ENCODE measurements at places on chromosomes 2 and 18.

DNA sequence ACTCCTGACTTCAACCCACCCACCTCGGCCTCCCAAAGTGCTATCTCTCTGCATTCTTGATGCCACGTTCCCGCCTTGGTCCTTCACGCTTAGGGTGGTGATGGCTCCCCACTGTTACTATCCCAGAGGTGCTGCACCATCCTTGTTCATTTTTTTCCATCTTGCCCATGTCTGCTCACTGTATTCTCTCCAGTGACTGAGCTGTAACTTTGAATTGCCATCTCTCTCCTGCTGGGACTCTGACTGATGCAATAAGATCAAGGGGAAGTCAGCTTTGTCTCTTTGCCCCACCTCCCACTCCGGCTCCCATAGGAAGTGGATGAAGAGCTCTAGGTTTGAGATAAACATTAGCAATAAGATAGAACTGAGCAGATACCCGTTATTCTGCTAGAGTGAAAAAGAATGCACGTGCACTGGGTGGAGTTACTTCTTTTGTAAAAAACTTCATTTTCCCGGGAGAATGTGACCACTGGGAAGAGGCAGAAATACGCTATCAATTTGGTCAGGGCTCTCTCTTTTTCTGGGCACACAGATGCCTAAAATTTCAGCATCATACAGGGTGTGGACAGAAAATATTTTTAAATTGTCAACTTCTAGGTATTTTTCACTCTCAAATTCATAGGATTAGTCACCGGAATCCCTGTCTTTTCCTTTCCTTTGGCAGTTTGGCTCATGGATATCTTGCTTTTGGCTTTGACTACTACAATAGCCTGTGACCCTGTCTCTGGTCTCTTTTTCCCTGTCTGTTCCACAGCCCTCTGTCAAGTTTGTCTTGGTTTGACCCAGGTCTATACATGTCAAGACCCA is 105.4 kb downstream of the POLR1A start:
- DNase-seq = no peak

DNA sequence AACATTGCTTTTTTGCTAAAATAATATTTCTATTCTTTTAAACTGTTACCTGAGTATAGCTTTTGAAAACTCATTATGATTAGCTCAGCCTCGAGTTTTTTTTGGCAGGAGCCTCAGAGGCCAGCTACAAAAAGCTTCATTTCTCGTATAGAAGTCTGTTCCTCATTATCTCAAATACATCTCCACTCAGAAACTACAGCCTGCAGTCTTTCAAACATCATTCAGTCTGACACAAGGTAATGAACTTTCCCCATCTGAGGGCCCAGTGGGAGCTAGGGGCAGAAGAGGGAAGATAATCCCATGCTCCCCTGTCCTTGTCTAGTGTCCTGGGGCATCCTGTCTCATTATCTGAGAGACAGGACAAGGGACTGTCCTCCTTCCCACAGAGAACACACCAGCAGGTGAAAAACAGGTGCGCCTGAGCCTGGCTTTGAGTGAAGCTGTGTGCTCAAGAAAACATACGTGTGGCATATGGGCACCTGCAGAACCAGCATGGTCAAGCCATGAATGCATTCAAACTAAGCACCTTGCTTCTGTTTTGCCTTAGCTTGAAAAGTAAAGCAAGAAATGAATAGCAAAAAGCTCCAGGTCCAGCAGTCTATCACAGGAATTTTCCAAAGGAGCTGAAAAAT is 247.5 kb downstream of the MREG start:
- DNase-seq = no peak

DNA sequence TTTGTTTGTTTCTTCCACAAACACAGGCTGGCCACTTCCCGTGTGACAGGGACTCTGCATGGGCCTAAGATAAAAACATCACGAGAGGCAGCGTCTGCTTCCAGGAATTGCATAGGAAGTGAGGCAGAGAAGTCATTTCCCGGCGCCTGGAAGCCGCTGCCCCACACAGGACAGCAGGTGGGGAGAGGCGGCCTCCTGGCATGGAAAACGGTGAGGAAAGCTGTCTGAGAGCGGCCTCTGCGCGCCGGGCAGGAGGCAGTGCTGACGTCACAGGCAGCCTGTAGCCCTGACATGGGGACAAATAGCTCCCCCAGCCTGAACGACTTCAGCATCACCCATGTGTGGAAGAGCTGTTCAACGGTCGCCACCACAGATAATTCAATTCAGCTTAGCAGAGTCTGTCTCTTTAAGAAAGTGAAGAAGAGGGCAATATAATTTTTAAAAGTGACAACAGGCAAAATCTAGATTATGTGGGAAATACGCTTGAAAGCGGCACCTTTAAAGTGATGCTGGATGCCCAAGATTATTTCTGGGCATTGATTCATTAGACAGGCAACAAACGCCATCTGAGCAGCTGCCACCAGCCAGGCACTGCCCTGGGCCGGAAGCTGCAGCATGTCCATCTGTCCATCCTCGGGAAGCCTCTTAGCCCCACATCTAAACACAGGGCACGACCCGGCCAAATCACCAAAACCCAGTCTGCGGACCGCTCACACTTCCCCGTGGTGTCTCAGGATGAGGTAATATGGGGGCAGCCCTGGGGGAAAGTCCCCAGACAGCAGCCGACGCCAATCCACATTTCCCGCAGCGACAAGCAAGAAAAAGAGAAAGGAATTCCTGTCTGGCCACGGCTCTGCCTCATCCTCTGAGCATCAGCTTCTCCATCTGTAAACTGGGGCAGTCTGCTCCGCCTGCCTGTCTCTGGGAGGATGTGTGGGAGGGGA is 138.9 kb downstream of the PXDN start:
- no peak for DNase-seq

DNA sequence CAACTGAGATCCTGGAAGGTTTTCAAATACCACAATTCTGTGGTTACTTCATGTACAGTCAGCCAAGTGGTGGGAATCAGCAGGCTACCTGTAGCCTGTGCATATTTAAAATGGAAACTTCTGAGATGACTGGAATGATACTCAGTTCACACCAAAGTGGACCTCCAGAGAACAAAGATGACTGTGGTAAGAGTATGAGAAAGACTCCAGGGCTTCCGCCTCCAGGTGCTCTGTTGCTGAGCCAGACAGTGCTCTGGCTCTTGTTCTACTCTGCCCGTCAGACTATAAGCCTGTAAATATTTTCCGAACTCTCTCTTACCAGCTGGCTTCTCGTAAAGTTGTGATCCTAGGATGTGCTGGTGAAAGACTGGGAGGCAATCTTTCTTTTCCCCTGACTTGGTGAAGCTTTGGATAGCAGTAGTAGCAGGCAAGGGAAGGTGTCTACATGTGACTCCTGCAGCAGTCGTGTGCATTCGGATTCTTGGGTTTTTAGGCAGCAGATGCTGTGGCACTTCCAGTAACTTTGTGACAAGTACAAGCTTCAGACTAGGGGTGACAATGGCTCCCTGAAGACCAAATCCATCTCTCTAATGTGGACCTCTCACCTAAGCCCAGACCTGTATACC is 23.1 kb downstream of the ST3GAL5 start:
- no peak for DNase-seq

DNA sequence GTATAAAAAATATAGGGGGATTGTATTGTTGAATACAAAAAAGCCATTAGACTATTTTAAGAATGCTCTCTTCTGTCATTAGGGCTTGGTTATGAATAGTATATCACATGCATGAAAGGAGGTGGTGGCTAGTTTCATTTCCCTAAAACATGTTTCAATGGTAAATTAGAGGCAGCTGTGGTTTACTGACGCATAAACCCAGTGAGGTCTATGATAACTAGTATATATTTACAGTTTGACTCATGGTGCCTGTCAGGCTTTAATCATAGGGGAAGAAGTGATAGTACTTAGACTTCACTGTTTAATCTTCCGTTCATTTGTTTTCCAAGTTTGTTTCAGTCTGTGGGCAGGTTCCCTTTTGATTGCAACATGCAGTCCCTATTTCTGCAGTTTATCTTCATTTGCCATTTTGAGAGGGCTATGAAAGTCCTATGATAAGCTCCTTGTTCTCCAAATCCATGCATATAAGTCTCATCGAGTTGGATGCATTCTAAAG is 55.1 kb upstream of the MAP4K3 start:
- DNase-seq = peak; percentile 50

DNA sequence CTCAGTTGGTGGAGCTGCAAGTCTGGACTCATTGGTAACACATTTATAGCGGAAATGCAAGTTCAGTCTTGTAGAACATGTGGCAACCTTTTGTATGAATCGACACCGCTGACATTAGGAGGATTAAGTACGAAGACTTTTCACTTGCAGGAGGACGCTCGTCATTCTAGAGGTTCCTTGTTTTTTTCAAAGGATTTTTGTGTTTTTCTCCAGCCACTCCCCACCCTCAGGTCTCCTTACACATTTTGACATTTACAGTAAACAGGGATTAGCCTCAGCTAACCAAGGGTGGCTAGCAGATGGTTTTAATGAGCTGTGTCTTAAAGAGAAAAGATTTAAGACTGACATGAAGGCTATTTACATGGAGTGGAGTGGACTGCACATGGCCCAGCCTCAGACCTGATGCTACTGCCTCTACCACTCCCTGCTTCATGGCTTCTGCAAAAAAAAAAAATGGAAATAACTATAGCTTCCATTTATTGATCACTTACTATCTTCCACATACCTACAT is 173.8 kb downstream of the TRIB2 start:
- no peak for DNase-seq

GRCh38 chr18:48878471-48878870 is 72.3 kb downstream of the SMAD7 start:
- DNase-seq = no peak

GRCh38 chr2:214624166-214624760 is 185.2 kb downstream of the BARD1 start:
- no peak for DNase-seq

GRCh38 chr18:44744161-44745121 is 63.8 kb downstream of the SETBP1 start:
- no peak for DNase-seq

DNA sequence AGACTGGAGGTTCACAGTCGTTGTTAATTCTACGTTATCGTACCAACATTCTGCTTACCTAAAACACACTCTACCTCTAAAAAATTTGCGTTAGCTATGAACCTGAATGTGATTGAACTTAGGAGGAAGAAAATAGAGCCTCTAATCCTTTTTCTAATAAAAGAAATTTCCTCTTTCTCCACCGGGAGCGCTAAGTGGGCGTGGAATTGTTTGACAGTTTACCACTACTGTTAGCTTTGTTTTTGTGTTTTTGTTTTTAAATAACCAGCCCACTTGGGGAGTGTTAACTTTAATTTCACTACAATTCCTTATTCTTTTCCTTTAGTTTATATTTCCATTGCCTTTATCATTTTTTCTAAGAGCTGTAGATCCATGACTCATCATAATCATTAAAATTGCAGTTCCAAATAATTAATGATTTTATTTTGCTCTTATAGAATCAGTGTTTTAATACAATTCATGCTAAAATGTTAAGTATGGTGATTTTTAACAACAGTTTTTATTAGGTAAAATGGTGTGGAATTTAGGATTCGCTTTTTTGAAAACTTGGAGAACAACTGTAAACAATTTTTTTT is 55.0 kb upstream of the ITM2C start:
- no peak for DNase-seq

- DNase-seq = no peak
These were observed 1069.3 kb upstream of the CNTNAP5 start for GRCh38 chr2:122955776-122956175.

- DNase-seq = no peak
These were observed 94.1 kb upstream of the ZNF804A start for GRCh38 chr2:184504252-184504651.

DNA sequence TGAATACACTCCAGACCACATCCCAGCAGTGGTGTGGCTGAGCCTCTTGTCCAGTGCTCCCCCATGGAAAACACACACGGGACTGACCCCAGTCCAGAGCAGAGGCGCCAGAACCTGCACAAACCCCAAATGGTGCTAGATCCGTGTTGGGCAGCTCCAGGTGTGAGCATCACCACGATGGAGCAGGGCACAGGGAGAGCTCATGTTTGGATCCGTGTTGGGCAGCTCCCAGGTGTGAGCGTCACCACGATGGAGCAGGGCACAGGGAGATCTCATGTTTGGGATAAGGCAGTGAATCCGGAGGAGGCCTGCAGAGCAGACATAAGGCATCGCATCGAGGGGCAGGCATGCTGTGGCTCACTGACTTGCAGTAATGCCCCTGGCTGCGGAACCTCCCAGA is 460.0 kb upstream of the MYT1L start:
- DNase-seq = no peak

- DNase-seq = no peak
These were observed 20.4 kb upstream of the IL1R1 start for GRCh38 chr2:102122115-102122514.

DNA sequence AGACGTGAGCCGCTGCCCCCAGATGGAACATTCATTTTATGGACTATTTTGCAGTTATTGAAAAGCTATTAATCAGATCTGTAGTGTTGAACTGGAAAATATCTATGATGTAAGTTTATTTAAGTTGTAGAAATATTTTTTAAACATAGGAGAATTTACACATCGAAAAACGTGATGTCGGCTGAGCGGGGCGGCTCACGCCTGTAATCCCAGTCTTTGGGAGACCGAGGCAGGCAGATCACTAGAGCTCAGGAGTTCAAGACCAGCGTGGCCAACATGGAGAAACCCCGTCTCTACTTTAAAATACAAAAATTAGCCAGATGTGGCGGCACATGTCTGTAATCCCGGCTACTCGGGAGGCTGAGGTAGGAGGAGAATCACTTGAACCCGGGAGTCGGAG is 2.0 kb upstream of the TIA1 start:
- DNase-seq = no peak

- DNase-seq = no peak
These were observed 259.7 kb downstream of the LPIN1 start for GRCh38 chr2:12005886-12006681.

GRCh38 chr18:27666016-27666415 is 480.9 kb upstream of the CHST9 start:
- DNase-seq = no peak

GRCh38 chr2:72619626-72620025 is 206.2 kb downstream of the EXOC6B start:
- DNase-seq = no peak

DNA sequence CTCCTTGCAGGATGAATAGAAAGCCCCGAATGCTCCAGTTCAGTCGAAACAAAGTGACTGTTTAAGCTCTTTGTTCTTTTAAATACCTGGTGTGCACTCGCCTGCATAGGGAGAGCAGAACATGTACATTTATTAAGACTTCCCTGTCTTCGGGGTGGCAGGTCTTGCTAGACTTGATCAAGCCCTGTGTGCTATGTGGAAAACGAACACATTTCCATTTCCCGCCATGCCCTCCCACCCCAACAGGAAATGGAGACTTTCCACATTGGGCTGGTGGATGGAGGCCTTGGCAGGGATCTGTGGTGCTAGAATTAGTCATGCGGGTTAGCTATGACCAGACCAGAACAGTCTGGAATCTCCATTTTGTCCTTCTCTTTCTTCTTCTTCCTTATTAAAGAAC is 321.0 kb upstream of the THSD7B start:
- DNase-seq = no peak
